ENCODE measurements at places on chromosomes 1 and 21.

GRCh38 chr1:3663999-3664699 is 11.8 kb downstream of the TP73 start:
- DNase-seq = no peak

GRCh38 chr1:202361701-202362100 is 13.2 kb downstream of the PPP1R12B start:
- DNase-seq = no peak

DNA sequence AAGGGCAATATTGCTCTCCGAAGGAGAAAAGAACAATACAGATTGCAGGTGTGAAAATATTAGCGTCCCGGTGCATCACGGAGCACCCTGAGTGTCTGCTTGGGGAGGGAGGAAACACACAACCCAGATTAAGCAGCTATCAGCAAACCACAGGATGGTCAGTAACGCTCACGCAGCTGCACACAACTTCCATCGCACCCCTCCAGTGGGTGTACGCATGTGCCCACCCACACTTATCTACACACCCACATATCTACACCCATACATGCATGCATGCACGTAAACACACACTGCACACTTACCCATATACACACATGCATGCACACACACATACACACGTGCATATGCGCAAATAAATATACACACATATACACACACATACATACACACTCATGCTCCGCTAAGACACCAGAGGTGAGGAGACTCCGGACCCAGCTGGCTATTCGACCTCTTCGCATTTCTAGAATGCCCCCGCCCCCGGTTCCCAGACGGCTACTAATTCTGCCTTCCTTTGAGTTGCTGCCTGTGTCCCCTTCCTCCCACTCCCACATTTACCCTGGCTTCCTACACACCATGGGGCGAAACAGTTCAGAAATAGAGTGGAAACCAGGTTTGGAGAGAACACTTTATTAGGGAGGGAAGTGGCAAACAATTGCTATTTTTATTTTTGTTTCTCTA is 26.2 kb downstream of the ITPKB start:
- DNase-seq = no peak

- DNase-seq = no peak
Observed at GRCh38 chr1:82778612-82779011, 977.9 kb downstream of the ADGRL2 start.

DNA sequence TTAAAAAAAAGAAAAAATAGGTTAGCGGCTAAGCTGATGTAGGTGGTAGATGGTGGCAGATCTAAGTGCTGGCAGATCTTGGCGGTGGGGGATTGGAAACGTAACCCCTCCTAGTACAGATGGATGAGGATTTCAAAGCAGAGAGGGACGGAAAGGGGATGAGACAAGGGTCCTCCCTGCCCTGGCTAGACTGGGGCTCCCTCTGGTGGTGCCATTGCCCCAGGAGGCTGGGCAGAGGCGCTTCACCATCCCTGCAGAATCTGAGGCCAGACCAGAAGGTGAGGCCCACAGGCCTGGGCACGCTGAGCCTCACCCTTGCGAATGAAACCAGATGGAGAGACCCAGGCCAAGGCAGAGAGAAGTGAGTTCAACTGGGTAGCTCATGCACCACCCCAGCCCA is 7.0 kb upstream of the PLEKHA6 start:
- no peak for DNase-seq

- DNase-seq = no peak
Observed at GRCh38 chr1:112196008-112196588, 199.9 kb upstream of the CTTNBP2NL start.

GRCh38 chr1:38166461-38166860 is 119.9 kb upstream of the POU3F1 start:
- DNase-seq = no peak

GRCh38 chr1:42145764-42146625 is 7.2 kb upstream of the GUCA2B start:
- no peak for DNase-seq

DNA sequence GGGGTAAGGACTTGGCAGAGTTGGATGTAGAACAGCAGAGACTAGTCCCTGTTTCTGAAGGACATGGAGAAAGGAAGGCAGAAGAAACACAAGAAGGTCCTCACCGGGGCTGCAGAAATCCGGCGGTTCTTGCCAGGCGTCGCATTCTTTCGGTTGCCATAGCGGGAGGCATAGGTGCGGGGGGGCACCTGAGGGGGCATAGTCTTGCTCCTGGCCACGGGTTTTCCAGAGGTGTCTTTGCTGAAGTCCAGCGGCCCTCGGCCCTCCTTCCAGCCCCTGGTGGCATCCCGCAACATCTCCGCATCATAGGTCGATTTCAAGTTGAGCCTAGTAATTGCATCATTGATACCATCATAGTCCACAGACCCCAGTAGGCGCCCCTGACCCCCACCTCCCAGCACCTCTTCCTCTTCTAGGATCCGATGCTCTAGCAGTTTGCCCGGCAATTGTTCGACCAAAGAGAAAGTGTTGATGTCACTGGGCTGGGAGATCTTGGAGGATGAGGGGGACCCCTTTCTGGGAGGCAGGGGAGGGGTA is 25.8 kb downstream of the PIK3C2B start:
- no peak for DNase-seq

DNA sequence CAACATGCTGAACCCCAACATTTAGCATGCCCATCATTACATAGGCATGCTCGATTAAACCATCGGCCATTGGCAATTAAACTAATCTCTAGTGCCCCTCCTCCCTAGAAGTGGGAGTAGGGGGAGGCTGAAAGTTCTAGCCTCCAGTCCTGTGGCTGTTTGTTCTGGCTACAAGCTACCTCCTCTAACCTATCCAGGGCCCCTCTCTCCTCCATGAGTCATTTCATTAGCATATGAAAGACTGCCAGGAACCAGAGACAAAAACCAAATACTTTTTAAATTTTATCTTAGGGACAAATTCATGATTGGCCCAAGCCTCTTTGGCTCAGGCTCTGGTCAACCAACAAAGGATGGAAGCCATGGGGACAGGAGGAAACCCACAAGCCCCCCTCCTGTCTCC is 231.1 kb downstream of the CACNA1E start:
- DNase-seq = no peak

DNA sequence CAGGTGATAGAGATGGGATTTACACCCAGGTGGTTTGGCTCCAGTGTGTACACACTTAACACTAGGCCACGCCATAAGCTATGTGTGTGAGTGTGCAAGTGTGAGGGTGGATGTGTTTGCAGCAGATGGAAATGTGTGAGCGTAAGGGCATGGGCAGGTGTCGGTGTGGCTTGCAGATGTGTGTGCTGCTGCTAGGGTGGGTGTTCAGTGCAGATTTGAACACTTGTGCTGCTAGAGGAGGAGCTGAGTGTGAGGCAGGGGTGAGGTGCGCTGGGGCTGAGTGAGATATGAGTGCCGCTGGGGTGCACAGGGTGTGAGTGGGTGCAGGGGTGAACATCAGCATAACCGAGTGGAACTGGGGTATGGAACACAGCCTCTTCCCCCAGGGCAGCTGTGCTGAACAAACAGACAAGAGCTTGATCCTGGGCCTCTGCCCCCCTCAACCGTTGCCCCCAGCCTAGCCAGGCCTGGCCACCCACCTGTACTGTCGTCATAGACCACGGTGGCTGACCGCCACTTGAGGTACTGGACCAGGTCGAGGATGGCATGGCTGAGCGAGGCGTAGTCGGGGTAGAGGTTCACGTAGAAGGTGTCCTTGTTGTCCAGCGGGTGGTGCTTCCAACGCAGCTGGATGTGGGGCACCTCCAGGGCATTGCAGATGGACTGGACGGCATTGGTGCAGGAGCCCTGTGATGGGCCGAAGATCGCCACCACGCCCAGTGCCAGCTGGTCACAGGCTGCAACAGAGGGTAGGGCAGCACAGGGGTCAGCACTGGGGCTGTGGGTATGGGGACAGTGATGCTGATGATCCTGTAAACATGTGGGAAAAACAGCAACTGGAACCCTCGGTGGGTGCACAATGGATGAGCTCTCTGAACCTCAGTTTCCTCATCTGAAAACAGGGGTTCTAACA is 153.9 kb downstream of the GRIK3 start:
- DNase-seq = no peak

DNA sequence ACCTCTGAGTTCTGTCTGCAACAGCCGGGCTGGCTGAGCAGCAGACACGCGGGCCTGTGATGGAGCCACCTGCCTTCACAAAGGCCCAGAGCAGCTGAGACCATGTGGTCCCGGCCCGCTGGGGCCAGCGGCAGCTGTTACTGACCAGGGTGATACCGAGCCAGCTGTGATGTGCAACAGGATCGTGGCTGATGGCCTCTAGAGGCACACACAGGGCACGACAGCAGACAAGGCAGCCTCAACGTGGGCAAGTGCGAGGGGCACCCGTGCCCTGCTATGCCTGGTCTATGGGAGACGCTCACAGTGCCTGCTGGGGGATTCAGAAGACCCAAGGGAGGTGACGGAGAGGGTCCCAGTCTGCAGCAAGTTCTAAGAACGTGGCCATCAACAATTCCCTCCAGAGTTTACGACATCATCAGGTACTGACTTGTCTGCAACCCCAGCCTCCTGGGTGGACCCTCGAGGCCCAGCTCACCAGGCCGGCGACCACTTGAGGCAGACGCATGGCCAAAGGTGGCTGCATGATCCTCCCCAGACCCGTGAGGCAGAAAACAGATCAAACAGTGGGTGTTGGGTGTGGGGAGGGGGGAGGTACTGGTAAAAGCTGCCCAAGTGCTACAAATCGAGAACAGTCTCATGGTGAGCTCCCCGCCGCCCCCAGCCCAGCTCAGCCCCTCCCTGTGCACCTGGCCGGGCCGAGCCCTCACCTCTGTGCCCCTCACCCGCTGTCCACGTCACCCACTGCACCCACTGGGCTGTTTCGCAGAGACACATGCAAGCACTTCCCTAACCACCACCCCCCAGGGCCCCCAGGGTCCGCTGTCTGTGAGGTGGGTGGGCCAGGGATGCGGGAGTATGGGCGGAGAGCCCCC is 6.0 kb downstream of the POFUT2 start:
- no peak for DNase-seq

DNA sequence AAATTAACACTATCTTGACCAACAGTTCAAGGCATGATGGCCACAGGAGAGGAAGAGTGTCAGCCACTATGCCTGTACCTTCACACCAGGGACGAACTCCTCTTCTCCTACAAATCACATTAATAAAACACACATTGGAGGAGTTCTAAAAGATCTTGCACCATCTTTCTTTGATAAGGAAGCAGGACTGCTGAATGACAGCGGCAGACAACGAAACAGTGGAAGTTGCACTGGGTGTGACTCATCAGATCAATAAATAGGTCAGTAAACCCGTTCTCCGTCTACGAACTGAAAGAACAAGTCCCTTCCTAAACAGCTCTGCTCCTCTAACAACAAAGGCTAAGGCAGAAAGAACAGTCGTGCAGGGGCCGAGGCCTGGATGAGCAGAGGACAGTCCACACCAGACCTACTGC is 23.1 kb downstream of the UBE2G2 start:
- no peak for DNase-seq

GRCh38 chr1:35506960-35507912 is 50.0 kb downstream of the KIAA0319L start:
- no peak for DNase-seq

- no peak for DNase-seq
Observed at GRCh38 chr1:201881617-201882016, 7.1 kb upstream of the SHISA4 start.

GRCh38 chr1:149945206-149945605 is 8.5 kb upstream of the MTMR11 start:
- no peak for DNase-seq

GRCh38 chr1:62809788-62810187 is 25.9 kb downstream of the ATG4C start:
- no peak for DNase-seq

GRCh38 chr1:39305555-39305954 is 101.1 kb downstream of the MACF1 start:
- no peak for DNase-seq

DNA sequence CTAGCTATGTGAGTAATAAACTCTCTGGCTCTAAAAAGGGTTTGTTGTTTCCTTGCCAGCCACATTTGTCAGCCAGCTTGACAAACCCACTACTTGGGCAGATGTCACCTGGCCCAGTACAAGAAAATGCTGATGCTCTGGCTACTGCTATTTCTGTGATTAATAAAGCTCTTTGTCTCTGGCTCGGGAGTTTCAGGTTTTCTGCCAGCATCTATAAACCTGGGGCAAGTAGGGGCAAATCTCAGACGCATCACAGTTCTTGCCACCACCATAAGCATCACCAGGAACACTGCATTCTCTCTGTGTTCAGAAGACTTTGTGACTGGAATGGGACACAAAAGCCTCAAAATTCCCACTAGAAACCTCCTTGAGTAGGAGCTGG is 2.5 kb downstream of the ITLN2 start:
- DNase-seq = no peak

DNA sequence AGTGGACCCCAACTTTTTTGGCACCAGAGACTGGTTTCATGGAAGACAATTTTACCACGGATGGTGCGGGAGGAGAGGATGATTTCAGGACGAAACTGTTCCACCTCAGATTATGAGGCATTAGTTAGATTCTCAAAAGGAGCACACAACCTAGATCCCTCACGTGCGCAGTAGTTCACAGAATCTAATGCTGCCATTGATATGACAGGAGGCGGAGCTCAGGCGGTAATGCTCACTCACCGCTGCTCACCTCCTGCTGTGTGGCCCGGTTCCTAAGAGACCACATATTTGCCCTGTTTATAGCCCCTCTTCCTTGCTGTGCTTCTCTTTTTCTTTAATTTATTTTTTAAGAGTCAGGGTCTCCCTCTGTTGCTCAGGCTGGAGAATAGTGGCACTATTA is 4.6 kb downstream of the NTRK1 start:
- DNase-seq = no peak

All from GM04503 (cell line).